Activated CD8-positive, alpha-beta memory T cell treated with anti-CD3 and anti-CD28 coated beads for 1 hour (primary cell): ENCODE measurements at places on chromosomes 16 and 17.

DNA sequence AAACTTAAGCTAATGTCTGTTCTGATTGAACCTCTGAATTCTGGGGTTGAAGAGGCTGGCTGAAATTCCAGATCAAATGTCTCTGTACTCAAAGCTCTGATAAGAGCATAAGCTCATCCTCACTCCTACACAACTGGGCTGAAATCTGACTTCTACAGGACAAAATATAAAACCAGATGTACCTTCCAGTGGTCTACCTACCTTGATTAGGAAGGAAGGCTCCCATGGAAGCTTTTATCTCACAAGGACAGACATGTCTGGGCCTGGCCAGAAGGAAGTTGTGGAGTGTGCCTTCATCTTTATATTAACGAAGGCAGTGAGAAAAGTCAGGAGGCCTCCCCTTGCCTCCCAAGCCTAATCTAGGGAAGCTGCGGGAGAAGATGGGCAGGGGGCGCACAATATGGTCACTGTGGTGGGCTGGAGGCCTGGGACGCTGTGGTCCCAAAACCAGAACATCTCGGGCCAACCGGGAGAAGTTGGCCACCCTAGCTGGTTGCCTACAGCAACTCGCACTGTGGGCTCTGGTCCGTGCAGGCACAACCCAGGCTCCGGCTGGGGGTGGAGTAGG, 55.6 kb upstream of the LRRC37A3 start:
- DNase-seq = no peak

DNA sequence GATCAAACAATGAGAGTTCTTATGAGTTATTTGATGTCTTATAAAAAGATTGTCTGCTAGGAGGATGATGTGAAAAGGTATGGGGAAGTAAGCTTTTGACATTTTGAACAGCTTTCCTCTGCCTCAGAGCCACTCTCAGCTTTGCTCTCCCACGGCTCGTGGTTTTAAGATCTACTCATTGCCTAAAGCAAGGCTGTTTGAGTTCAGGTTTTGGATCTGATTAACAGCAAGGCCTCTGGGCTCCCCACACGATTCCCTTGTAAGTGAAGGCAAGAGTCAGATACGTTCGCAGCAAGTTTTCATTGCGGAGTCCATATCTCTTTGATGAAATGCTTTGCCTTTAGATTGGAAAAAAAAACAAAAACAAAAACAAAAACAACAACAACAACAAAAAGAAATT, 515.0 kb upstream of the SALL1 start:
- no peak for DNase-seq

DNA sequence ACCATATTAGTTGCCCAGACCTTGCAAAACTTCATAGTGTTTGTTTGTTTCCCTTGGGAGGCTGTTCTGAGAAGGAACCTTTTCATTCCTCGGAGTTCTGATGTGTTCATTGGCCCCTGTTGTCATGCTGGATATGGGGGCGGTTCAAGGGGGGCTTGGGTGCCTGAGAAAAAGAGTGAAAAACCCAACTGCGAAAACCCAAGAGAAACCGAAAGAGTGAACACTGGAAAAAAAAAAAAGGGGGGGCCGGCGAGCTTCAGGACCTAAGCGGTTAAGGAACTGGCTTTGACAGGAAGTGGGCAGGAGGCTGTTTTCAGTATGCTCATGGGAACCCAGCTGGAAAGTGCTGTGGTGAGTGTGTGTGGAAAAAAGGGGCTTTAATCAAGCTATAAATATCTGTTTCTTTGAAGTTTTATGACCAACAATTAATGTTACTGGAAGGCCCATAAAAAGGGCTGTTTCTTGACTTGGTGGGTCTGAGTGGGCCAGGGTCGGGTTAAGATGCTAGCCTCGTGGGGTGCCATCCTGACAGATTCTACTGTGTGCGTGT, 510.7 kb downstream of the MAF start:
- no peak for DNase-seq

DNA sequence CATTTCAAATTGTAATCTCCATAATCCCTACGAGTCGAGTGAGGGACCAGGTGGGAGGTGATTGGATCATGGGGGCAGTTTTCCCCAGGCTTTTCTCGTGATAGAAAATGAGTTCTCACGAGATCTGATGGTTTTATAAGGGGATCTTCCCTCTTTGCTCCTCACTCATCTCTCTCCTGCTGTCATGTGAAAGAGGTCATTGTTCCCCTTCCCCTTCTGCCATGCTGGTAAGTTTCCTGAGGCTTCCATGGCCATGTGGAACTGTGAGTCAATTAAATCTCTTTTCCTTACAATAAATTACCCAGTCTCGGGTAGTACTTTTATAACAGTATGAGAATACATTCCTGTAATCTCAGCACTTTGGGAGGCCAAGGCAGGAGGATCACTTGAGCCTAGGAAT, 76.7 kb upstream of the MARCHF10 start:
- no peak for DNase-seq

- DNase-seq = no peak
These were observed 156.6 kb upstream of the ZFHX3 start for GRCh38 chr16:73204359-73205152.

GRCh38 chr17:37744633-37744927, 279 bp downstream of the HNF1B start:
- no peak for DNase-seq

DNA sequence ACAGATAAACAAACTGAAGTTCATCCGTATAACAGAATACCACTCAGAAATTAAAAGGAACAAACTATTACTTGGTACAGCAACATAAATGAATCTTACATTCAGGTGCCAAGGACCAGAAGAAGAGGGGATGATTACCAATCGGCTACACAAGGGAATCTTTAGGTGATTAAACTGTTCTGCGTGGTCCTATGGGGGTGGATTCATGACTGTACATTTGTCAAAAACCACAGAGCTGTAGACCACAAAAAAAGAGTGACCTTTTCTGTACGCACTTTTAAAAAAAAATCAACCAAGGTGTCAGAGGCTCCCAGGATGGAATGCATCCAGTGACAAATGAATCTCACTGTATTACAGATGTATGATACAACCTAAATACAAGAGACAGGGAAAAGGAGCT, 110.8 kb downstream of the CDYL2 start:
- DNase-seq = no peak

GRCh38 chr17:49162866-49163265, 30.3 kb downstream of the B4GALNT2 start:
- DNase-seq = no peak

GRCh38 chr17:27985306-27985705, 57.2 kb upstream of the NLK start:
- DNase-seq = no peak

DNA sequence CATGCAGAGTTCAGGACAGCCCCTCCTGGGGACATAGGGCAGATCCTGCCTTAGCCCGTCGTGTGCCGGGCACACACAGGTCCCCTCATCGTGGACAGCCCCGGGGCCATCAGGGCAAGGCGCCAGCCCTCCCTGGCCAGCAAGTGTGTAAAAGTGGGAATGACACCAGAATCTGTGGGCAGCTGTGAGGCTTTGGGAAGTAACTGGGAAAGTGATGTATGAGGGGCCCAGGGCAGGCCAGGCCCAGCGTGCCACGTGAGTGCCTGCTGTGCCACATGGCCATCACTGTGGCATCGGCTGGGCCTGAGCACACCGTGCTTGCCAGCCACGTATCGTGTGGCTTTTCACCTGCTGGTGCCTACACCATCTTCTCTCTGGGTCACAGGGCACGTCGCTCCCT, 26.6 kb downstream of the ACSF3 start:
- DNase-seq = no peak

GRCh38 chr17:2444382-2444781, 43.5 kb upstream of the MNT start:
- no peak for DNase-seq

DNA sequence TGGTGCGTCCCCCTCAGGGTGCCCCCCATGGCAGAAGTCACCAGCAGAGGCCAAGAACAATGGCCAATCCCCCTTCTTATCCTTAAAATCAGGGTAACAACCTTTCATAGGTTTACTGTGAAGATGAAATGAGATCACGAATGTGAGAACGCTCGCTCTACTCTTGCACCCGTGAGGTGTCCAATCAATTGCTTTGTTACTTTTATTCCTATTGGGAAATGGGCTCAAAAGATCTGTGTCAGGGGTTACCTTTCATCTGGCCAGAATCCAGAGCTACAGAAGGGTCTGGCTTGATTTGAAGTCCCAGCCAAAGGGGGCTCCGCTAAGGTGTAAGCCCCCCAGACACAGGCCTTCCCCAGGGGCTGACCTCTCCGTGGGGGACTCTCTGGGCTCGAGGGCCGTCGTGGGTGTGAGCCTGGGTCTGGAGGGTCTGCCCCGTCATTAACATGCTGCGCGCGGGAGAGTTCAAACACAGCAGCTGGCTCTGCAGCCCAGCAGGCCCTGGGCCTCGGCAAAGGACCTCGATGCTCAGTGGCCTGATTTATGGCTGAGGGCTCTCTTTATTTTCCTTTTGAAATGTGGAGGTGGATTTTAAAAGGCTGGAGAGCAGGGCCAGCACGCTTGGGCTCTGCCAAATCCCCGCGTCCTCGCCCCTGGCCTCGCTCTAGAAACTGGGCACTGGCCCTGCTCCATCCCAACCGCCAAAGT, 10.4 kb downstream of the ABR start:
- DNase-seq = no peak

GRCh38 chr17:13306310-13306962, 288.6 kb upstream of the ELAC2 start:
- no peak for DNase-seq

DNA sequence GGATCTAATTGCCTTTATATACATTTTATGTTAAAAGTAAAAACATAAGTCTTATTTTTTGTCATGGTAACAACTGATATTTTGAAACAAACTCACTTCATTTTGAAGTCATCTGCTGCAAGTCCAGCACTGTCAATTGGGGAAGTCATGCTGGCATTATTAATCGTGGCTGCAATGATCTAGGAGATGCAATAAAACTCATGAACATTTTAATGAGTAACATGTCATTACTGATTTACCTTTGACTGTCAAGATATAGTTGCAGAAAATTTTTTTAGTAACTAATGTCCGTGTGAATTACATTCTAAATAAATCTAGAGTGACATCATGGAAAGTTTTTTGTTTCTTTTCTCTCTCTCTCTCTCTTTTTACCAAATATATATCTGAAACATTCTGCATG, 17.3 kb upstream of the KRT24 start:
- DNase-seq = no peak

DNA sequence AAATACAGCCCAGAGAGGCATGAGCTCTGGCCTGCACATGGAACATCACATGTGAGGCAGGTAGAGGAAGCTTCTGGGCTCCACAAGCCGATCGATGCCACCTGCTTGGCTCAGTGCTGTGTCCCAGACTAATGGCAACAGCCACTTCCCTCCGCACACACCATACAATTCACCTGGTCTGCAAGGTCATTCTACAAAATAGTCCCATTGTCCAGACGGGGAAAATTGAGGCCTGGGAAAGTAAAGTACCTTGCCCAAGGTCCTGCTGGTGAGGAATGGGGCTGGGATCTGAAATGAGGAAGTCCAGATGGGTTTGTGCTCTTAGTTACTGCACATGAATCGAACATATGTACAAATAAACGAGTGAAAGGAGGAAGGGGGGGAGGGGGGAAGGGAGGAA, 88.0 kb downstream of the LITAF start:
- no peak for DNase-seq

GRCh38 chr17:17671369-17672129, 9.7 kb upstream of the RAI1 start:
- no peak for DNase-seq

DNA sequence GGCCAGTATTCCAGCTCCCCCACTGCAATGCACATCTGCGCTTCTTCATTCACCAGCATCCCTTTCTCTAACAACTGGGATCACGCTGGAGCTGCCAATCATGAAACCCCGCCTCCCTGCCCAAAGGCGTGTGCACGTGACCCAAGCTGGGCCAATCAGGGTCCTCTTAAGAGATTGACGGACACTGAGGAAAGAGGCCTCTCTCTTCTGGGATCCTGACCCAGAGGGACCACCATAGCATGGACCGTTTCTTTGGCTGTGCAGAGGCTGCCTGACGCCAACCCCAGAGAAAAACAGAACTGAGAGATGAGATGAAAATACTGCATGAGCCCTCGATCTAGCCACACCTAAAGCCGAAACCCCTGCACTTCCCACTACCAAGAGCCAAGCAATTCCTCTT, 32.0 kb downstream of the COTL1 start:
- no peak for DNase-seq

DNA sequence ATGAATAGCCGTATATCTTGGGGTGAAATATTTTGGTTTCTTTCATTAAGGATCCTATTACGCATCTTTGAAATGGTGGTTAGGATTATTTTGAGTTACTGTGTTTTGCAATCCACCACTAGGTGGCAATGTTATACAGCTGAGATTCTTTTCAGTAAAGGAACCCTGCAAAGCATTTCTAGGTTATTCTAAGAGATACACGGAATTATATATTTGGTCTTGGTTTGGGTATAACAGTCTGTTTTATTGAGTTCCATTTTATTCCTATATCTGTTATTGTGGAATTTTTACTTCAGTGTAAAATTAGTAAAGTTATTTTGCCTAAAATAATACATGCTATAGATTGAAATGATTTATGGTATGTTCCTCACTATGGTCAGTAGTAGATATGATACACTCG, 62.9 kb upstream of the CPHXL start:
- no peak for DNase-seq

DNA sequence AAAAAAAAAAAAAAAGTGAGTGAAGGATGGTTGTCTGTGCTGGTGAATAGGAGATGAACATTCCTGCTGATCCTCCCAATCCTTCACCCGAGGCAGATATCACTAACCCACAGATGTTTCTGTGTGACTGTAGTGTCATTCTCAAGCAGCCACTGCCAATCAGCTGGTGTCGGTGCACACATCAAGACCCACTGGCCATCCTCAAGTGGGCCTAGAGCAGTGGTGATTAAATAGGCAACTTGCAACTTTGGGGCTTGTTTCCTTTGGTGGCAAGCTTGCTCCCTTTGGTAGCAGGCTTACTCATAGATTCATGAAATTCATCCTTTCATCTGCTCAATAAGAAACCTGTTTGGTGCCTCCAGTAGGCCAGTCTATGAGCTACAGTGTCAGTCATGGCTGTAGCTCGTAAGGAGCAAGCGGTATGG, 51.1 kb upstream of the LGALS9 start:
- DNase-seq = no peak

DNA sequence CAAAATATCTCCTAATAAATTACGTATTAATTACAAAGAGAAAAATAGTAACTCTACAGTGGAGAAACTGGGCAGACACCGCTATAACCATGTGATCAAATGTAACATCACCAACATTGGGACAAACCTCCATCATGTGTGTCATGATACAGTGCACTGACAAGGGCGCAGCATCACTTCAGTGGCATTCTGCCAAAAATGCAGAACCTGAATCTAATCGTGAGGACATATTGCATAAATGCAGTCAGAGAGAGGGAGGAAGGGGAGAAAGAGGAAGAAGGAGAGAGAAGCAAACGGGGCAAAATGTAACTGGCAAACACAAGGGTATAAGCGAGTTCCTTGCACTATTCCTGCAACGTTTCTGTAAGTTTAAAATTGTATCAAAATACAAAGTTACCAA, 74.2 kb upstream of the MARCHF10 start:
- no peak for DNase-seq
